ENCODE measurements at places on chromosomes 7 and 10. TPM values are rescaled to one million over a fixed set of nuclear protein-coding genes. Genes with fewer than 3 reads are reported as not detected.

INSYN2A gene
- total RNA-seq: not detected

DDX21 gene
- 130 TPM for total RNA-seq

PDGFA gene
- 20.2 TPM for total RNA-seq

SLC16A9 gene
- total RNA-seq: 0.18 TPM

CDC123 gene
- total RNA-seq: 52.8 TPM

TECTB gene
- not detected for total RNA-seq

BHLHA15 gene
- total RNA-seq: not detected

TRRAP gene
- total RNA-seq: 70.1 TPM

AASS gene
- total RNA-seq: 1.6 TPM

RNF148 gene
- total RNA-seq: not detected

ANKRD22 gene
- total RNA-seq: not detected

NSMCE4A gene
- total RNA-seq: 37.0 TPM

DLX6 gene
- not detected for total RNA-seq

PDE6C gene
- total RNA-seq: not detected

ACSM6 gene
- not detected for total RNA-seq

IGFBP1 gene
- not detected for total RNA-seq

CREB5 gene
- total RNA-seq: 1.8 TPM

CCDC7 gene
- total RNA-seq: 60.4 TPM

HECW1 gene
- total RNA-seq: not detected

DPP6 gene
- not detected for total RNA-seq

TUBAL3 gene
- not detected for total RNA-seq

LRRC18 gene
- not detected for total RNA-seq

ZNF25 gene
- total RNA-seq: 8.3 TPM

RAB19 gene
- total RNA-seq: 2.1 TPM

MMRN2 gene
- 1.6 TPM for total RNA-seq

ABCB4 gene
- 0.23 TPM for total RNA-seq

NKX1-2 gene
- not detected for total RNA-seq

CDH23 gene
- 9.0 TPM for total RNA-seq

MCM10 gene
- total RNA-seq: 0.34 TPM

ANXA8 gene
- total RNA-seq: not detected

STAG3 gene
- 4.8 TPM for total RNA-seq

ODAD2 gene
- not detected for total RNA-seq
